H1 (cell line): ENCODE measurements at places on chromosomes 4 and X. TPM values are rescaled to one million over a fixed set of nuclear protein-coding genes. Genes with fewer than 3 reads are reported as not detected.

ELF4 gene
- 2.0 and 2.2 TPM in 2 replicates for polyA plus RNA-seq

ARMCX4 gene
- 3.2 and 3.7 TPM in 2 replicates for polyA plus RNA-seq

TMEM154 gene
- polyA plus RNA-seq, result 0.22 and 0.33 TPM in 2 replicates

SHISA3 gene
- 9.3 and 12.9 TPM in 2 replicates for polyA plus RNA-seq

DCLK2 gene
- polyA plus RNA-seq, result 0.14 and 0.32 TPM in 2 replicates

ARHGAP6 gene
- 0.35 and 0.44 TPM in 2 replicates for polyA plus RNA-seq
